ENCODE measurements at places on chromosomes 11 and 22.

- DNase-seq = no peak
Measured at GRCh38 chr11:75105462-75105925, 8.8 kb upstream of the OR2AT4 start.

DNA sequence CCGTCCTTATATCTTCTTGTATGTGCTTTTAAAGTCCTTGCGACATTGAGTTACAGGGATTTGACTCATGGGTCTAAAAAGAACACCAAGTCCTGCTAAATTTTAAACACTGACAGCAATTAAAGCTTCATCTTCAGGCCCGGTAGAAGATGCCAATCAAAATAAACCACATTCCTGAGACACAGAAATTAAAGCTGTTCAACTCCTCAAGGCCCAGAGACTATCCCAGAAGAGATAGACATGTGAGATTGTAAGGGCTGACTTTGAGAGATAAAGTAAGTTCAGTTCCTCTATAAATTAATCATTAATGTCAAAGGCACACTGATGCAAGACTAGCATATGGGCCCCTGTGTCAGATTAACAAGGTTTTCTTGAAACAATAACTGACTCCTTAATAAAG, 49.8 kb downstream of the OSBPL5 start:
- DNase-seq = peak; percentile 56

- no peak for DNase-seq
Measured at GRCh38 chr11:118212131-118212725, 12.6 kb downstream of the JAML start.

- DNase-seq = no peak
Measured at GRCh38 chr11:31817621-31818424, 6.7 kb upstream of the PAX6 start.

DNA sequence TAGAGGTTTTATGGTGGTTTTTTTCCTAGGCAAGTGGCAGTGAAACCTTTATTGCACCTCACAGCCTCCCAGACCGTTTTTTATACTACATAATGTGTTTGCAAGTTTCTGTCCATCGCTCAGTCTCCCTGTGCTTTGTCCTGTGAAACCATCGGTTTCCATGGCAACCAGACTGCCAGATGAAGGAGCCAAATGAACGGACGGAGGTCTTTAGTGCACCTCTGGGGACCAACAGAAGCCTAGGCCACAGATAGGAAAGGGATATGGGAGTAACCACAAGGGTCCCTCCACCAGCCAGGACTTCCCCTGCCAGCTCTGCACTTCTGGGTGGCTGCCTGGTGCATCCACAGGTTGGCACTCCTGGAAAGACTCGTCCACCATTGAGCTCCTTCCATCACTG, 165.0 kb downstream of the CHST1 start:
- DNase-seq = no peak

DNA sequence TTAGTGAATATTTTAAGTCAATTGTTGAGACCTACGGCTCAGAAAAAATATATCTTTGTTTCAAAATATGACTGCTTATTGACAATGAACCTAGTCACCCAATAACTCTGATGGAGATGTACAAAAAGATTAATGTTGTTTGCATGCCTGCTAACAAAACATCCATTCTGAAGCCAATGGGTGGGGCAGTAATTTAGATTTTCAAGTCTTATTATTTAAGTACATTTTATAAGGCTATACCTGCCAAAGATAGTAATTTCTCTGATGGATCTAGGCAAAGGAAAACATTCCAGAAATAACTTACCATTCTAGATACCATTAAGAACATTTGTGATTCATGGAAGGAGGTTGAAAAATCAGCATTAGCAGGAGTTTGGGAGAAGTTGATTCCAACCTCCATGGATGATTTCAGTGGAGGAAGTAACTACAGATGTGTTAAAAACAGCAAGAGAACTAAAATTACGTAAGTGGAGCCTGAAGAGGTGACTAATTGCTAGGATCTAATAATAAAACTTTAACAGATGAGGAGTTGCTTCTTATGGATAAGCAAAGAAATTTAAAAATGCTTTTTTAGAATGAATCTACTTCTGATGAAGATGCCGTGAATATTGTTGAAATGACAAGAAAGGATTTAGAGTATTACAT, 26.4 kb upstream of the OR8D2 start:
- no peak for DNase-seq

DNA sequence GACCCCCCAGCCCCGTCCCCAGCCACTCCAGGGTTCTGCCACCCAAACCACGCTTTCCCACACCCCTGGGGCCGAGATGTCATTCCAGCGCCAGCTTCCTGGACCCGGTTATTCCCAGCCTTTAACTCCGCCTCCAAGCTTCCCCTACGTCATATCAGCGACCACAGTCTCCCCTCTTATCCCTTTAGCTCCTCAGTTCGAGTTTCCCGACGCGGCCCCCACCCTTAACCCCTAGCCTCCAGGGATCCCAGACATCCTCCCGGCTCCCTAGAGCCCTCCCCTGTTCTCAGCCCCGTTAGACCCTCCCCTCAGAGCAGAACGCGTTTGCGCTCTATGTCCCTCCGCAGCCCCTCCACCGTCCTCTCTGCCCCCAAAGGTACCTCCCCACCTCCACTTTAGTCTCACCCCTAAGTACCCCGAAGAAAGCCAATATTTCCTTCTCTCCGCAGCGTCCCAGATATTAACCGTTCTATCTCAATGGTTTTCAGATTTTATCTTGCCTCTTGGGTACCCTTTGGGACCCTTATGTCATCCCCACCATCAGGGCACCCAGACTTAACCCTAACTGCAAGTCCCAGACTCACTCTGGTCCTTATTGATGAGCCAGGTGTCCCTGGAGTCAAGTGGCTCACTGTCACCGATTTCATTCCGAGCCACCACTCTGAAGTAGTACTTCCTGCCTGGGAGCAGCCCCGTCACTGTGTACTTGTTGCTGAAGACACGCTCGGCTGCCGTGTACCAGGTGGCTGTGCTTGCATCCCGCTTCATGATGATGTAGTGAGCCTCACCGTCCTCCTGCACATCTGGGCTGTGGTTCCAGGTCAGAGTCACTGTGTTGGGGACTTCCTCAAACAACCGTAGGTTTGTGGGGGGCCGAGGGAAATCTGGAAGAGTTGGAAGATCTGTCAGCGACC, 8.0 kb downstream of the TMEM86A start:
- DNase-seq = peak; percentile 28

- no peak for DNase-seq
Measured at GRCh38 chr11:11987503-11988022, 20.9 kb downstream of the DKK3 start.

- DNase-seq = no peak
Measured at GRCh38 chr11:112368381-112368780, 107.7 kb upstream of the PLET1 start.

GRCh38 chr11:73659961-73660360, 13.6 kb downstream of the PLEKHB1 start:
- DNase-seq = no peak

DNA sequence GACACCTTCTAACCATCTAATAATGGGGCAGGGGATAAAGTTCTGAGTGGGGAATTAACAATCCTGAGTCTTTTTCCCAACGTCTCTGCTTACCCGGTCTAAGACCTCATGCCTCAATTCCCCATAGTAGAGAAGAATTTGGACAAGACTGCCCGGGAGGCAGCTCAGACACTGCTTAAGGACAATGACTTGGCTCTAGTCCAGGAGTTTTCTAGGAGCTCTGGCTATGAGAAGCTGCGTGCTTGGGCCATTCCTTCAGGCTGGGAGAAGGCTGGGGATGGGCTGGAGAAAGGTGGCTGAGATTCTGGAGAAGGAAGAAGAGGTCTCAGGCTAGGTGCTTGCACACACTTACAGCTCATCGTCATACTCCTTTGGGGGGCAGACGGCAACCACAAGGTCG, 19.8 kb upstream of the ABCC8 start:
- peak; percentile 45 for DNase-seq

- DNase-seq = no peak
Measured at GRCh38 chr11:130085671-130086290, 16.1 kb downstream of the APLP2 start.

- DNase-seq = peak; percentile 41
Measured at GRCh38 chr11:121024989-121025388, 1.1 kb downstream of the TBCEL start.

DNA sequence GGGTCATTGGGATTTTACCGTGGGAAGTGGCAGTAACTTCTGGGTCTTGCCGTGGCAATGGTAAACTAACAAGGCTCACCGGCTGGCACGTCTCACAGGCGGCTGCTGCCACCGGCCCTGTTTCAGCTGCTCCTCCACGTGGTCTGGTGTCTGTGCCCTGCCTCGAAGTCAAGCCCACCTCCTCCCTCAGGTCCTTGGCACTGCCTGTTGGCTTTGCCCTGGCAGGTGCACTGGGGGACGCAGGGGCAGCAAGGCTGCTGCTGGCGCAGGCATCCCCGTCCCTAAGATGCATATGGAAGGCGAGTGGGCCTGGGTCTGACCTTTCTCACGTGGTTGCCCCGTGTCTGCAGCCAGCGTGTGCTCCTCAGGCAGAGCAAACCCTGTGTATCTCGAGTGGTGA, 783.6 kb downstream of the BRD1 start:
- no peak for DNase-seq

DNA sequence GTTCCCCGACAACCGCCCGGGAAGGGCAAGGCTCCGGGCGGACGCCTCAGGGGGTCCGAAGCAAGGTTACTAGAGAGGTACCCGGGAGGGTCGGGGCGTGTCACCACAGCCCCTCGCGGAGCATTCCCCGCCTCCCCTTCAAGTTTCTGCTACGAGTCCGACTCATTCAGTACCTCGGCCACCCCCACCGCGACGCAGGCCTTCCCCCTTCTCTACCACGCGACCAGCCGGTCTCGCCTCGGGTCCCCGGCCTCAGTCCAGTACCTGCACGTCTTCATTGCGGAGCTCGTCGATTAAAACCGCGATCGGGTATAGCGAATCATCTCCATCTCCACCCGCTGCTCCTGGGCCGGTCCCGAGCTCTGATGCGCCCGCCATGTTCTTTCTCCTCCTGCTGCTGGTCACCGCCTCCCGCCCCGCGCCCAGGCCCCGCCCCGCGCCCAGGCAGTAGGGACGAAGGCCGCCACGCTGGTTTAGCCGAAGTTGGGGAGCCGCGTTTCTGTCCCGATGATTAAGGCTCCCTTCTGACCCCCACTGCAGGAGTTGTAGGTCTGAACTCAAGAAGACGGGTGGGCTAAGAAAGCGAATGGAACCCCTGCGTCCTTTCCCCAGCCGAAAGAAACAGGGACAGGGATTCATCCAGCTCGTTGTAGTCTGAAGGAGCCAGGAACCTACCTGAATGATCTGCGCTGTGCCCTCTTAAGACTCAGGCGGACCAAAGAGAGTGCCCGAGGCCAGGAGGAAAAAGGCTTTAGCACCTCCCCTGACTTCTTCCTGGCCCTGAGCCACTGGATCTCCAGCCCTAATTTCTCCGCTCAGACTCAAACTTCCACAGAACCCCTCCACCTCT, at the start of gene PPP2R1B:
Gene PPP2R1B, minus strand, starts transcription at position 406 of the 850 bp plus-strand sequence. Its CDS starts 28 bp downstream, at position 378.
- DNase-seq = peak; percentile 92

- no peak for DNase-seq
Measured at GRCh38 chr11:132286106-132286505, 915.7 kb downstream of the NTM start.
